ENCODE measurements at places on chromosomes 4 and X.

- DNase-seq: no peak
These were observed 237.1 kb downstream of the ZNF674 start for GRCh38 chrX:46308110-46308509.

- no peak for DNase-seq
These were observed 66.0 kb downstream of the CAMK2D start for GRCh38 chr4:113695328-113696169.

GRCh38 chr4:20883677-20884076 is 183.4 kb downstream of the PACRGL start:
- no peak for DNase-seq

GRCh38 chr4:150942539-150942938 is 72.5 kb downstream of the LRBA start:
- no peak for DNase-seq

GRCh38 chr4:168558599-168558998 is 61.7 kb downstream of the PALLD start:
- no peak for DNase-seq
